MM.1S (cell line): ENCODE measurements at places on chromosomes 6 and 20.

DNA sequence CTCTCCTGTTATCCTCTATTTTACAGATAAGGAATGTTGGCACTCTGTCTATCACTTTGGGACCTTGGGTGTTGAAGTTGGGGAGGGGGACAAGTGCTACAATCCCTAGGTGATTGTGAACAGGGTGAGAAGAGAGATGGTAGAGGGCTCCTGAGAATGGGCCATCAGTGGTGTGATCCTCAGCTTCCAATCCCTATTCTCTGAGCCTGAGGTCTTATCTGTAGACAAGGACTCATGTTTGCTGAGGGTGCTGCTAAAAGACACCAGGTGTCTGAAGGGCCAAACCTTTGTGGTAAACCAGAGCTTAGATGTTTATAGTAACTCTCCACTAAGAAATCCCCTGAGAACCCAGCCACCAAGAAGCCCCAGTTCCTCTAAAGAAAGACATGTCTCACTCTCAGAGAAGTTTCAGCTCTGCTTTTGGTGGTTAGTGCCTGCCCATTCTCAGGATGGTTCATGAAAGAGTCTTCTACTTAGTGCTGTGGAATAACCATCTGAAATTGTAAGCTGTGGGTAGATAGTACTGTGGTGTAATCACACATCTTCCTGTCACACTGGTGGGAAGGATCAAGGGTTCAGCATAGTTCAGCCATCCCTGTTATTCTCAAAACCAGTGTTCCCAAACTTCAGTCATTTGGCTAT, 58.2 kb upstream of the IL20RA start:
- no peaks in the 10 kb centered on the region for H3K27me3 ChIP-seq
- peak; percentile 93 for DNase-seq
- no peaks in the 10 kb centered on the region for H3K36me3 ChIP-seq
- H3K4me1 ChIP-seq = peaks cover 34% of the 10 kb centered on the region

GRCh38 chr6:168717491-168717890, 276.5 kb downstream of the SMOC2 start:
- H3K4me1 ChIP-seq = no peaks in the 10 kb centered on the region
- H3K36me3 ChIP-seq = no peaks in the 10 kb centered on the region
- no peak for DNase-seq
- no peak overlapping the region for H3K27ac ChIP-seq
- no peak overlapping the region for H3K4me3 ChIP-seq
- H3K27me3 ChIP-seq = no peaks in the 10 kb centered on the region

- peaks cover 90% of the 10 kb centered on the region for H3K27me3 ChIP-seq
- no peak overlapping the region for H3K4me3 ChIP-seq
- H3K27ac ChIP-seq = no peak overlapping the region
- no peak for DNase-seq
- no peaks in the 10 kb centered on the region for H3K36me3 ChIP-seq
- no peaks in the 10 kb centered on the region for H3K4me1 ChIP-seq
These were observed 21.7 kb downstream of the COL20A1 start for GRCh38 chr20:63314566-63315239.

GRCh38 chr6:138370631-138371451, 6.9 kb upstream of the SMIM28 start:
- DNase-seq = no peak
- H3K27me3 ChIP-seq = no peaks in the 10 kb centered on the region
- no peak overlapping the region for H3K27ac ChIP-seq
- no peaks in the 10 kb centered on the region for H3K36me3 ChIP-seq
- no peaks in the 10 kb centered on the region for H3K4me1 ChIP-seq

DNA sequence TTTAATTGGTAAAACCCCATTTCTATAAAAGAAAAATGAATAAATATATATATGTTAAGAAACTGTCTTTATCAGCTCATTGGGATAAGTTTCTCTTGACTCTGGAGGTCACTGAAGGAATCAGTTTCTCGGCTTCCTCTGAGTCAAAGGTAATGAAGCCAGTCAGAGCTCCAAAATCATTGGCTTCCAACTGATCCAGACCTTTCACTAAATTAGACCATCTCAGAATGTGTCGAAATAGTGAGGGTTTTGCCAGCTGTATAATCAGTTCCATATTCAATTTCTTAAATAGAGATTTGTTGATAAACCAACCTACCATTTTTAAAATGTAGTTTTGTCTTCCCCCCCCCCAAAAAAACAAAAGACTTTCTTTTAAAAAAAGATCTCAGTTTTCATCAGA, 60.5 kb upstream of the SRSF6 start:
- H3K36me3 ChIP-seq = no peaks in the 10 kb centered on the region
- H3K27me3 ChIP-seq = no peaks in the 10 kb centered on the region
- H3K27ac ChIP-seq = no peak overlapping the region
- no peak for DNase-seq
- H3K4me1 ChIP-seq = no peaks in the 10 kb centered on the region

DNA sequence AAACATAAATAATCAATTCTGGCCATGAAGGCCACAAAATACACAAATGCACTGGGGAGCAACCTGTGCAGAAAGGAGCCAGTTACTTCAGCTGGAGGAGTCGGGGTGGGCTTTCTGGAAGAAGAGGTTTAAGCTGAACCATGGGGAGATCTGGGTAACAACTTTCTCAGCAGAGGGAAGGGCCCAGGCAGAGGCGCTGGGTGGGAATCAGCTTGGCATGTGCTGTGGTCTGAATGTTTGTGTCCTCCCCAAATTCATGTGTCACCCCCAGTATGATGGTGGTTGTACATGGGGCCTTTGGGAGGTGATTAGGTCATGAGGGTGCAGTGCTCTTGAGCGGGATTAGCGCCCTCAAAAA, 107.9 kb downstream of the SYCP2 start:
- H3K27me3 ChIP-seq = peaks cover 45% of the 10 kb centered on the region; the same call in 1 of the 2 replicates
- no peaks in the 10 kb centered on the region for H3K36me3 ChIP-seq
- no peaks in the 10 kb centered on the region for H3K4me1 ChIP-seq
- no peak for DNase-seq

- no peaks in the 10 kb centered on the region for H3K27me3 ChIP-seq
- no peak overlapping the region for H3K27ac ChIP-seq
- H3K4me3 ChIP-seq = no peak overlapping the region
- H3K36me3 ChIP-seq = no peaks in the 10 kb centered on the region
- DNase-seq = no peak
- no peaks in the 10 kb centered on the region for H3K4me1 ChIP-seq
These were observed 51.7 kb upstream of the TFAP2D start for GRCh38 chr6:50661636-50662035.

DNA sequence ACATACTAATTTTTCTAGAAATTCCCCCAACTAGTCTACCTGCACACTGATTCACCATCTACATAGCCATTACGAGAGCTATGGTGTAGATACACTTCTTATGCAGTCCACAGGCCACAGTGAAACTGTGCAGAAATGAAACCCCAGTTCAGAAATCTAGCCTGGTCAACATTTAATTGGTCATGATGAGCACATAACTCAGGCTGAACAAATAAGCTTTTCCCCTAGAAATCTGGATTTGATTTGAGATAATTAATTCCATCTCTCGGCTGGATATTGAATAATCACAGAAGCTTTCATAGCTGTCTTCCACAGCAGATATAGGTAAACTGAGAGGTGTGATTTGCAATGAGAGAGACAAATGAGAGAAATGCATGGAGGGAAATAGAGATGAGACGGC, 22.6 kb upstream of the TINAG start:
- no peak for DNase-seq
- no peak overlapping the region for H3K27ac ChIP-seq

DNA sequence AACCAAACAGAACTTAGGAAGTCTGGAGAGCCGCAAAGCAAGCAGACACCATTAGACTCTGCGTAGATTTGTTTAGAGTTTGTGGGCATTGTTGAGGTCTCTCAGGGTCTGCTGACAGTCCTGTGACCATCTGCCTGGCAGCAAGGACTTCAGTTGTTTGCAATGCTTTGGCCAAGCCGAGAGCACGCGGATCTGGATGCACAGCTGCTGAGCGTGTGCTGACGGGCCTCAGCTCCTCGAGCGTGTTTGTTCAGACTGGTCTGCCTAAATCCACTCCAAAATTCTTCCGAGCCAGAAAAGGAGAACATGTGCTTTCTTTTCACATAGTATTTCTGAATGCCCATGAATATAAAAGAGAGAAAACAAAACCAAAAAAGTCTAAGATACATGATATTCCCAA, 159.0 kb downstream of the ZNF217 start:
- DNase-seq = no peak
- no peak overlapping the region for H3K4me3 ChIP-seq
- no peaks in the 10 kb centered on the region for H3K36me3 ChIP-seq
- H3K4me1 ChIP-seq = no peaks in the 10 kb centered on the region
- H3K27me3 ChIP-seq = no peaks in the 10 kb centered on the region

DNA sequence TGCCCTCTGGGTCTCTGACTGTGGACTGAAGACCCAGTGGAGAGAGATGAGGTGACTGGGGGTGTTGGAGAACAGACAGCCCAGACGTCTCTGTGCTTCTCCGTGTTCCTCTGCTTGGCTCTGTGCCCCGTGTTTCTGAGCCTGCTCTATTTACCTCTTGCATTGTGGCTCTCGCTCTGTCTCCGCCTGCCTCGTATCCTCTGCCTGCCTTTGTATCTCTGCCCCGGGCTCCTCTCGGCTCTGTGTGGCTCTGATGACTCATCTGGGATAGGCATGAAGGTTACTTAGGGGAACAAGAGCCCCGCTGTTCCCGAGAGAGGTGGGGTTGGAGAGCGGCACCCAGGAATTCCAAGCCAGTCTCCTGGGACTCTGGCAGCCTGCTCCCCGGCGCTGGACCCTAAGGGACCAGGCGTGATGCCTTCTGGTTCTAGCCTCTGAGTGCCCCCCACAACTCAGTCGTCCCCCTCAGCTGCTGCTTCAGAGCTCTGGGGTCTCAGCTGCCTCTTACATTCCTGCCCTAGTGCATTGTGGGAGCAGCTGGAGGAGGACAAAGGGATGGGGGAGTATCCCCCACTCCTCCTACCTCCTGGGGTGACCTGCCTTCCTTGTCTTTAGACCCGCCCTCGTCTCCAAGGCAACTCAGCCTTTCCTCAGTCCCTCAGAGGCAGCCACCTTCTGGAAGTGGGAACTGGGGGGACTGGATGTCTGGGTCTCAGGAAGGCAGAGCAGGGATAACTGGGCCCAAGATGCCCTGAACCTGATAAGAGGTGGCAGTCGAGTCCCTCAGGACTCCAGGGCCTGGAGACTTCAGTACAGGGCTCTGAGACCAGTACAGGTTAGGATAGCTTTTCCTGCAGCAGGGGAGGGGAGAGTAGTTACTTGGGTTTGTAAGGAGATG, 1.9 kb downstream of the DDR1 start:
- peaks cover 64% of the 10 kb centered on the region for H3K27me3 ChIP-seq
- H3K4me3 ChIP-seq = no peak overlapping the region
- no peak for DNase-seq
- no peaks in the 10 kb centered on the region for H3K4me1 ChIP-seq
- H3K36me3 ChIP-seq = no peaks in the 10 kb centered on the region

DNA sequence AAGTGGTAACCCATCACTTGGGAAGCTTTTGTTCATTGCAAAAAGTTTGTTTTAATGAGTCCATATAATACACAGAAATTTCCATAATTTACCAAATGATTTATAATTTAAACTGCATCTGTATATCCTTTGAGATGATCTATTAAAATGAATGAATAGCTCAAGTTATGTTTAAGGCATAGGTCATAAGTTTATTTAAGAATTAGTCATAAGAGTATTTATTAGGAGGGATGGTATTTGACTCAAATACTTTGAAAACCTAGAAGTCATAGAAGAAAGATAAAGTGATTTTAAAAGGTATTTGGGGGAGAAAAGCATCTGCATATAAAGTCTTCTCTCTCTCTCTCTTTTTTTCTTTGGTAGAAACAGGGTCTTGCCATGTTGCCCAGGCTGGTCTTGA, 388.5 kb downstream of the CDKAL1 start:
- no peaks in the 10 kb centered on the region for H3K4me1 ChIP-seq
- H3K27me3 ChIP-seq = no peaks in the 10 kb centered on the region
- H3K4me3 ChIP-seq = no peak overlapping the region
- H3K27ac ChIP-seq = no peak overlapping the region
